NB4 (cell line): ENCODE measurements at places on chromosomes 5 and 9.

- no peak for DNase-seq
These were observed 52.5 kb downstream of the SHB start for GRCh38 chr9:38016375-38017135.

GRCh38 chr9:24245988-24246387 lies 299.7 kb downstream of the IZUMO3 start:
- DNase-seq, result peak; percentile 5

DNA sequence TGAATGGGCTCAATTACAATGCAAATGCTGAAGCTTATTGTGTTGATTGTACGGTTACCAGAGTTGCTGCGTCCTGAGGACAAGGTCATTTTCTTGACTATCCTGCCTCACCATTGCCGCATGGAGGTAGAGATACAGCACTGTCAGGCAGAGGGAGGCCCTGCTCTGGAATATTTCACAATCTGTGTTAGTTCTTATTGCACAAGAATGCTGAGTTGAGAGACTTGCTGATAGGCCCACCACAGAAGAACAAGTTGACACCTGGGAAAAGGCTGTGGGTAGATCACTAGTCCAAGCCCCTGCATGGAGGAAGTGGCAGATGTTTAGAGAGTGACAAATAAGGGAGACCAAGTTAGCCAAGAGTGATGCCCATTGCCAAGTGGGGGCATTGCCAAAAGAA lies 344.5 kb upstream of the ITGA1 start:
- DNase-seq, result peak; percentile 36

- no peak for DNase-seq
These were observed 28.2 kb downstream of the COL15A1 start for GRCh38 chr9:98971915-98972223.

DNA sequence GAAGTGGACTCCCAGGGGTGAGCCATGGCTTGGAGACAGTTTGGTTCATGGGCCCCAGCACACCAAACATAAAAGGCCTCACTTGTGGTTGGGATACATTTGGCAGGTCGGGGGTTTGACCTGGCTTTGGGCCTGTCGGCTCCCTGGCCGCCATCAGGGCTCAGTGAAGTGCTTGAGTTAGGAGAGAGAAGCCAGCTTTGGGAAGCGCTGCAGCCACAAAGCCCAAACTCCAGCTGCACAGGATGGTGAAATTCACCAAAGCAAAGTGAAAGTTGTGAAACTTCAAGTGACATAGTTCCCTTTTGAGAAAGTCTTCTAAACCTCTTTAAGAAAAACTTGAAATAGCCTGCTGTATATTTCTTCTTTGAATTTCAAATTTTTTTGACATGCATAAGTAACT lies 27.5 kb downstream of the SLC46A2 start:
- DNase-seq, result peak; percentile 92

- DNase-seq, result no peak
These were observed 223.1 kb upstream of the PAPPA start for GRCh38 chr9:115930472-115930871.
